Stimulated activated CD4-positive, alpha-beta T cell treated with anti-CD3 and anti-CD28 coated beads, Interleukin-15, amount 100 ng/mL, for 1 hour (primary cell): ENCODE measurements at places on chromosomes 13 and 19.

DNA sequence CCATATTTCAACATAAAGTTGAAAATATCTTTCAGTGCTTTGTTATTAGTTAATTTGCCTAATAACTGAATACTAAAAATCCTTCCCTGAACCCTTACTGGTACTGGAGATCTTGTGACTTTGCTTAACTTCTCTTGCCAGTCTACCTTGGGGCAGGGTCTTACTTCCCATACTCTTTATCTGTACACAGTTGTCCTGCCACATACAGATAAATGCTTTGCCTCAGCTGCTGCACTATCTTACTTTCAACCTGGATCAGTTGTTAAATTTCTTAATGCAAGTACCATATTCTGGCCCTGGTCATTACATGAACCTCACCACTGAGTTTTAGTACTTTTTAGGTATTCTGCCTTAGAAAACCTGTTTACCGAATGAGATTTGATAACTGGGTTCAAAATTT lies 107.6 kb downstream of the PIBF1 start:
- no peak for DNase-seq

DNA sequence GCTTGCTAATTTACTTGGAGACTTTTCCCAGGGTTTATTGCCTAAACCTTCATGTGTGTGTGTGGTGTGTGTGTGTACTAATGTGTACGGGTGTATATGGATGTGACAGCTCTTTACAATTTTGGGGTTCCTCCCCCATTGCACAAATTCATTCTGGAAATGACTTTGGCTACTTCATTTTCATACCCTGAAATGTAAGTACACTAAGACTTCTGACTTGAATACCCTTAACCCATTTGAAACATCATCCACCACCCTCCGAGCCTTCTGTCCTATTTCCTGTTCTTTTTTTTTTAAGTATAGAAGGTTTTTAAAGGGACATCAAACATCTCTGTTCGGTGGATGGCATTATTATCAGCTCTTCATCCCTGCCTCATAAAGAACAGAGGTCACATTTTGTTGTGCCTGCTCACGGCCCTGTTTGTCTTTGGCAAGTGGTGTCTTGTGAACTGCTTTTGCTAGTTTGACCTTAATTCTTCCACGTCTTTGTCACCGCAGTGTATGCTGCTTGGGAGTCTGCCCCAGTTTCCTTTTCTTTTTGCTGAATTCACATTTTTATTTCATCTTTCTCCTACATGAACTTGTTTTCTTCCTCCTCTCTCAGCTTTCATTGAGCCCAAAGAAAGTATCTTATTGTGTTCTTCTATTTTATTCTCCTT lies 228.3 kb downstream of the FOXO1 start:
- DNase-seq: no peak

DNA sequence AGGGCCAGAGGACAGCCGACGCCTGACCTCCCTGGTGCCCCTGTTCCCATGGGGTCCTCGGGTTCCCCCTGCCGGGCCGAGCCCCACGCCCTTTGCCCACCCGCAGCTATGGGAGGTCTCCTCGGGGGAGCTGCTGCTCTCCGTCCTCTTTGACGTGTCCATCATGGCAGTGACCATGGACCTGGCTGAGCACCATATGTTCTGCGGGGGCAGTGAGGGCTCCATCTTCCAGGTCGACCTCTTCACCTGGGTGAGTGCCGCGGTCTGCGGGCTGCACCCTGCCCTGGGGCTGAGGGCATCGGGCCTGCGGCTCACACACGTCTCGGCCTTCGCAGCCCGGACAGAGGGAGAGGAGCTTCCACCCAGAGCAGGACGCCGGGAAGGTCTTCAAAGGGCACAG lies 6.6 kb downstream of the WDR18 start:
- DNase-seq: no peak

GRCh38 chr19:49687566-49688316 lies 1.7 kb upstream of the ADM5 start:
- no peak for DNase-seq

DNA sequence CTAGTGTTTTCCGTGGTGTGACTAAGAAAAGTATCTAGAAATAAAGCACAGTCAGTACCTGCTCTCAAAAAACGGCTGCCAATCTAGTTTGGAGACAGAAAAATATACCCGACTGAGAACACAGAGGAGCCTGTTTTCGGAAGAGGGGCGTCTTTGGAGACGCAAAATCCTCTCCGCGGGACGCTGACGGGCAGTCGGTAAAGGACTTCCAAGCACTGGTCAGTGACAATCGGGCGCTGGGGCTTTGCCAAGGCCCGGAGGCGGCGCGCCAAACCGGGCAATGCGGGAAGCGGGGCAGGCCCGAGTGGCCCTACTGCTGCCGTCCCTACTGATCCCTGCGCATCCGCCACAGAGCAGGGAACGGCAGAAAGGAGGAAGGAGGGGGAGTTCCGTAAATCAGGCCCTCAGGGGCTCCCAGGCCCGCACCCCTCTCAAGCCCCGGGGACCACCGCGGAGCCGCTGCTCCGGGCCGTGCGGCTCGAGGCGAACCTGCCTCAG lies 588 bp upstream of the DPY19L3 start:
- DNase-seq: peak; percentile 18

DNA sequence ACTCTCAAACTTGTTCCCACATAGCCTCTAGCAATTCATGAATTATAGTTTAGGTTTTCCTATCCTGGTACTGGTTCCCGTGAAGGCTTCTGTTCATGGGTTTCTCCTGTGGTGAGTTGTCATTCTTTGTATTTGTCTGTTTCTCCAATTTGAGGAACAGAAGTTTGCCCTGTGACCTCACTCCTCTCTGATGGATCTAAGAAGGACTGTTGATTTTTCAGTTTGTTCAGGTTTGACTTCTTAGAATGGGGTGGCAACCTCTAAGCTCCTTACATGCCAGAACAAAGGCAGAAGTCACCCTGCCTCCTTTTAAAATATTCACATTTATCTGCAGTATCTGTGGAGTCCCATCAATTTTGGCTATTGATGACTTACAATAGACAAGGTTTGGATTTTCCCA lies 354.0 kb downstream of the SPRY2 start:
- no peak for DNase-seq

DNA sequence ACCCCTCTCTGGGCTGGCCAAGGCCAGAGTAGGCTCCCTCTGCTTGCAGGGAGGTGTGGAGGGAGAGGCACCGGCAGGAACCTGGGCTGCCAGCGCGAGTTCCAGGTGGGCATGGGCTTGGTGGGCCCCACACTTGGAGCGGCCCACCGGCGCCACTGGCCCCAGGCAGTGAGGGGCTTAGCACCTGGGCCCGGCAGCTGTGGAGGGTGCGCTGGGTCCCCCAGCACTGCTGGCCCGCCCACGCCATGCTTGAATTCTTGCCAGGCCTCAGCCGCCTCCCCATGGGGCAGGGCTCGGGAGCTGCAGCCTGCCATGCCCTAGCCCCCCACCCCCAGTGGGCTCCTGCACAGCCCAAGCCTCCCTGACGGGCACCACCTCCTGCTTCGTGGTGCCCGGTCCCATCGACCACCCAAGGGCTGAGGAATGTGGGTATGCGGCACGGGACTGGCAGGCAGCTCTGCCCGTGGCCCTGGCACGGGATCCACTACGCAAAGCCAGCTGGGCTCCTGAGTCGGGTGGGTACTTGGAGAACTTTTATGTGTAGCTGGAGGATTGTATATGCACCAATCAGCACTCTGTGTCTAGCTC lies 1648.0 kb downstream of the OLFM4 start:
- DNase-seq: no peak

DNA sequence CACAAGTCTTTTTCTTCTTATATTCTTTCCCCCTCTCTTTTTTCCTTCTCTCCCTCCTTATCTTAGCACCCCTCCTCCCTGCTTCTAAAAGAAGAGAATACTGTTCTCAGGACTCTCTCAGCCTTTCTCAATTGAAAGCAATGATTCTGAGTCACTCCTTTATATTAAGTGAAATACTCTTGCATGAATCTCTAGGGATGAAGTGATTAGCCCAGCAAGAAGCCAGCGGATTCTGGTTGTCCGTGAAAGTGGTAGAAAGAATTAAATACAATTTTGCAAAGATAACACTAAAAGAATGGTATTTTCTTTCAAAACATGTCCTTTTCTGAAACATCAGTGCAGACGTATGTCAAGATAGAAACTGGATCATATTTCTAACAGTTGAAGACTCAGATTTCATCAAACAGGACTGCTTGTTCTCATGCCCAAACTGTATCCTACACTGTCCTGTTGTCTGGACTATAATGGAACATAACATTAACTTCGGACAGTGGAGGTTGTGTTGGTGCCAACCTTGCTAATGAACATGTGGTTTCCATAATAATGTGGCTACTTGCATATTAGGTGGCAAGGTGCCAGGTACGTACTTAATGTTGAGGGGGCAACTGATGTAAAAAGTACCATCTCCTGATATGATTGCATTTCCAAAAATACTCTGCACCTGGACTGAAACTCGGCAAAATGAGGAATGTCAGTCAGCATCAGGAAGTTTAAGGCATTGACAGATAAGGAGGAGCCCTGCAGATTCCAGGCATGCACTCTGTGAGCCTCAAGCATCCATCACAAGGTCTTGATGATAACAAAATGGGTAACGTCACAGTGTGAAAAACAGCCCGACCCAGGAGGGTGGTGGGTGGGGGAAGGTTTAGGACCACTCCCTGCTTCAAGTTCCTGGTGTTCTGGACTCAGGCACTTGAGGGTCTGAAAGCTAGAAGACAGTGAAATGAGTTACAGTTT lies 357.2 kb downstream of the DLEU7 start:
- DNase-seq: no peak
